ENCODE measurements at places on chromosomes 13 and 19.

DNA sequence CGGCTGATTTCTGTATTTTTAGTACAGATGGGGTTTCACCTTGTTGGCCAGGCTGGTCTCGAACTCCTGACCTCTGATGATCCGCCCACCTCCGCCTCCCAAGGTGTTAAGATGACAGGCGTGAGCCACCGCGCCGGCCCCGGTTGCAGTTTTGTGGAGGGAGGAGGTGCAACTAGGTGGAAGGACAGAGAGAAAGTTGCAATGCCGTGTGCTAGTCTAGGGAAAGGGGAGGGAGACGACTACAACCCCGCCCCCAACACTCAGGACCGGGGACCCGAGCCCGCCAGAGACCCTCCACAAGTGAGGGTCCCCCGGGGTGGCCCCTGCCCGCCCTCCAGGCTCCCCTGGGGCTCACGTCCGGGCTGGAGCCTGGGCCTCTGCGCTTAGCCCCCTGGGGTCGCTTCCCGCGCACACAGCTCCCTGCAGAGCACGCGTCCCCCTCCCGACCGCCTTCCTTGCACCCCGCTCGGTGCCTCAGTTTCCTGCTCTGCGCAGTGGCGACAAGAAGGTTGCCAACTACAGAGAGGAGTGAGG lies 1.2 kb upstream of the ARID3A start:
- DNase-seq = no peak

- no peak for DNase-seq
Observed at GRCh38 chr13:75341028-75341427, 140.9 kb downstream of the TBC1D4 start.

DNA sequence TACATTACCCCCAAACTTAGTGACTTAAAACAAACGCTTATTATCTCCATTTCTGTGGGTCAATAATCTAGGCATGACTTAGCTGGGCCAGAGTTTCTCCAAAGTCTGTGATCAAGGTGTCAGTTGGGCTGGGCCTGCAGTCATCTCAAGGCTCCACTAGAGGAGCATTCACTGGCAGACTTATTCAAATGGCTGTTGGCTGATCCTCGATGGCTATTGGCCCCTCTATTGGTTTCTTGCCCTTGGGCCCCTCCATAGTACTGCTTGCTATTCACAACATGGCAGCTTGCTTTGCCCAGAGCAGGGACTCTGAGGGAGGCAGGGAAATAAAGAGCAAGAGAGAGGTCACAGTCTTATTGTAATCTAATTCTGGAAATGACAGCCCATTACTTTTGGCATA lies 57.6 kb downstream of the RCBTB2 start:
- no peak for DNase-seq

DNA sequence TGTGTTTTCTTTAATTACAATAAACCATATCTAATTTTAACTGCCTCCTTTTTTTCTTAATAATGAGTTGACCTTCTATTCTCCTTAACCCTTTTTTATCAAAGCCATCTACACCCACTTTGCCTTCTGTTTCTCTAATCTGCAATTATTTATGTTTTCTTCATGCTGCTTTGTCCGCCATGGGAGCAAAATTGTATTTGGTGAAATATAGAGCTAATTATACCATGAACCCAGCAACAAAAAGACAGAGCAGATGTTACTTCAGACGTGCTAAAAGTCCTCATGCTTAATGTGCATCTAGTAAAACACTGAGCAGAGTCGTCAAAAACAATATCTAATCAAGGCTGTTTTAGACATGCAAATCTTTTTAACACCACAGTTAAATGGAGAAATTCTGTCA lies 264.7 kb downstream of the DACH1 start:
- no peak for DNase-seq
